Neuronal stem cell (in vitro differentiated cells): ENCODE measurements at places on chromosomes 6 and 20.

- DNase-seq, result no peak
Observed at GRCh38 chr20:39042279-39043150, 80.4 kb downstream of the DHX35 start.

DNA sequence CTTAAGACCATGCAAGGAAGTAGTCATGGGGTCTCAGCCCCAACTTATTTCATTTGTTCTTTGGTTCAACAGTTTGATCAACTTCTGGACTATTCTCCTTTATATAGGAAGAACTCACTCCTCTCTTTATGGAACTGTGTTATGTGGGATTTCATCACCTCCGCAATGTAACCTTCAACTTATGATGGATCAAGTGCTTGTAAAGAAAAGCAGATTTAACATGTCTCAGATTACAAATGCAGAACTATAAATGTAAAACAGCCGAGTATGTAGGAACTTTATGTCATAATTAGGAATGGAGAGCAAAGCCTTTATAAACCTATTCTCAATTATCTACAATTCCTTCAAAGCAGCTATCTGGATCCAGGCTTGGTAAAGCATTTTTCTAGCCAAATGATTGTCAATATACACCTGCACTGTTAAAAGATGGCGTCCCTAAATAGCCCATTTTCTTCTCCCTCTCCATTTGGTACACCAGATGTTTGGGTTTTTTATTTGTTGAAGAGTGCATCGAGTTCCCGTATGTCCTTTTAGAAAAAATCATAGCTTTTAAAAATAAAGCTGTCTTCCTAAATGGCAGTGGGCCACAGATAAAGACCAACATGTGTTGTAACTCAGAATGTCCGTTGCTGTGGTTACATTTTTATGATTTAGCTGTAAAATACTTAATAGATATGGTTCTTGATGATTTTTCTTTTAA lies 985.1 kb upstream of the SLC35B3 start:
- DNase-seq, result no peak

DNA sequence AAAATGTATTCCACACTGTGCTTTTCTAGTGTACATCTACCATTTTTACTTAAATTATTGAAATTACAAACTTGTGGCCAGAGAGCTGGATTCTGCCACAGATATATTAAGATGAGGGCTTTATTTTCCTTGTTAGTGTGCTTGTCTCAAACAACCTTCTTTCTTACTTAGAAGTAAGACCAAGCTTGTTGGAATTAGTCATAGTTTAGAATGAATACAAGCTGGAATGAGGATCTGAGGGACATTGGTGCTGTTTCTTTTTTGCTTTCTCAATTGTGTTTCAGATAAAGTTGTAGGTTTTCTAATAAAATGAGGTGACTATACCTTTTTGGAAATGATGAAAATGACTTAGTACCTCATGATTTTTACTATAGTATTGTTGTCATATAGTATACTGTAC lies 40.3 kb downstream of the UBR2 start:
- DNase-seq, result no peak

DNA sequence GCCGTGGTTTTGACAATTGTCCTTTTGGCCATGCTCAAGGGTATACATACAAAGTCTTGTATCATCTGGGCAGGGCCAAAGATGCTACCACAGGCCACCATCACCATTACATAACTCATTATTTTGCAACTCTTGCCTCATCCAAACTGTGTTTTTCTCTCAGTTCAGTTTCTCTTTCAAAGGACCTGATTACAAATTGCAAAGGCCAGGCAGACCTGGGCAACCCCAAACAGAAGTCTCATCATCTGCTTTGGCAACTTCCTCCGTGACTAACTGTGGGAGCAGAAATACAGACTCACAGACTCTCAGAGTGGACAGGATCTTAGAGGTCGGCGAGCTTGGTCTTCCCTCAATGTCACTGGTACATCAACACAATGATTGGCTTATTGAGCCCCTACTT lies 117.8 kb upstream of the NEDD9 start:
- DNase-seq, result no peak

GRCh38 chr6:146014233-146014632 lies 14.6 kb upstream of the GRM1 start:
- DNase-seq, result no peak

DNA sequence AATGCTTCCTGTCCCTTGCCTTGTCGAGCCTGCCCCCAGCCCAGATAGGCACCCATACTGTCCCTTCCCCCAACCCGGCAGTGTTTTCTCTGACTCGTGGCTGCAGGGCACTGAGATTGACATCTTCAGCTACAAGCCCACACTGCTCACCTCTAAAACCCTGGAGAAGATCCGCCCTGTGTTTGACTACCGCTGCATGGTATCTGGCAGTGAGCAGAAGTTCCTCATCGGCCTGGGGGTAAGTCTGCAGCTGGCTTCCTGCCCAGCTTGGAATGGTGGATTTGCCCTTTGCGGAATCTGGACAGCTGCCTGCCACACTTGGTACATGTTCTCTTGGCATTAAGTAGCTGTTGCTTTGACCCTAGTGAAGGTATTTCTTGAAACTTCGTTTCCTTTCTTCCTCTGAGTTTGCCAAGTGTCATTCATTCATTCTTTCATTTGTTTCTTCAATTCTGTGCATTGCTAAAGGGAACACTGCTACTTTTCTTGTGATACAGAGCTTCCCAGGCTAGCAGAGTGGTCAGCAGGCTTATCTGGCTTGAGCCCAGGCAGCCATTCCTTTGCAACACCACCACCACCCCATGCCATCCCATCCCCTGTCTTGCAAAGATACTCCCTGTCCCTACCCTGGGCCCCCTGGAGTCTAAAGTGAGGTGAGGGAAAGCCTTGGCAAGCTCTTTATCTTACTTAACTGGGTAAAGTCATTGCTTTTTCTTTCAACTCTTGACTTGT lies 26.2 kb downstream of the CCDC167 start:
- DNase-seq, result no peak

- DNase-seq, result no peak
Observed at GRCh38 chr6:23179994-23180393, 610.6 kb downstream of the HDGFL1 start.

GRCh38 chr6:159679091-159680077 lies 13.7 kb downstream of the SOD2 start:
- no peak for DNase-seq

DNA sequence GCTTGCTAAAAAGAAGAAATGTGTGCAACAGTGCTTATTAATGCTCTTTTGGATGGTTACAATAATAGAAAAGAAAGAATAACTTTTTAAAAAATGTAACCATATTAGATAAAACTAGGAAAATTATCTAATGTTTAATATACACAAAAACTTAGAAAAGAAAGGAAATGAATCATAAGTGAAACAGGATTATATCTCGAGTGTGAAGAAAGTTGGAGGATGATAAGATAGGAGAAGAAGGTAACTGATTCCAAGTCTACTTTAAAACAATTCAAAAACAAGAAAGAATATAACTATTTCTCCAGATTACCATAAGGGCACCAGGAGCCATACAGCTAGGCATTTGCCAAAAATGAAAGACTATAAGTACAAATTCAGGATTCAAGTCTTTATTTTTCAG lies 73.0 kb downstream of the PHIP start:
- DNase-seq, result no peak

- DNase-seq, result no peak
Observed at GRCh38 chr6:125346926-125347563, 45.3 kb upstream of the HDDC2 start.

DNA sequence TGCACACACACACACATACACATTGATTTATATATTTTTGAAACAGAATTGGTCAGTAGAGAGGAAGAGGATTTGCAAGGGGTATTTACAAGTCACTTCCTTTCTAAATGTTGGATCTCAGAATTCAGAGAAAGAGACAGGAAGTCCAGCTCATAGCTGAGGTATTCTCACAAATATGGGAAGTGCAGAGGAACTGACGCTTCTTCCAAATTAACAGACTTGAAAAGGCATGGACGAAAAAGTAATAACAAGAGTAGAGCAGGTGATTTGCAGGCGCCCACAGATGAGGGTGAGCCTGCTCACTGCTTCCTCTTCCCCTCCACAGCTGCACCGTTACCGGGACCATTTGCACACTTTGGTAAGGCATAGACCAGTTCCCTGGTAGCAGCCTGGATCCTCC lies 246.4 kb downstream of the PHACTR1 start:
- DNase-seq, result no peak

GRCh38 chr20:31523361-31524283 lies 9.4 kb downstream of the HM13 start:
- no peak for DNase-seq

GRCh38 chr6:44265722-44266233 lies 427 bp upstream of the NFKBIE start:
- no peak for DNase-seq

GRCh38 chr20:57581202-57582028 lies 20.5 kb downstream of the PCK1 start:
- no peak for DNase-seq

- no peak for DNase-seq
Observed at GRCh38 chr20:35635652-35636051, 20.0 kb downstream of the SPAG4 start.

DNA sequence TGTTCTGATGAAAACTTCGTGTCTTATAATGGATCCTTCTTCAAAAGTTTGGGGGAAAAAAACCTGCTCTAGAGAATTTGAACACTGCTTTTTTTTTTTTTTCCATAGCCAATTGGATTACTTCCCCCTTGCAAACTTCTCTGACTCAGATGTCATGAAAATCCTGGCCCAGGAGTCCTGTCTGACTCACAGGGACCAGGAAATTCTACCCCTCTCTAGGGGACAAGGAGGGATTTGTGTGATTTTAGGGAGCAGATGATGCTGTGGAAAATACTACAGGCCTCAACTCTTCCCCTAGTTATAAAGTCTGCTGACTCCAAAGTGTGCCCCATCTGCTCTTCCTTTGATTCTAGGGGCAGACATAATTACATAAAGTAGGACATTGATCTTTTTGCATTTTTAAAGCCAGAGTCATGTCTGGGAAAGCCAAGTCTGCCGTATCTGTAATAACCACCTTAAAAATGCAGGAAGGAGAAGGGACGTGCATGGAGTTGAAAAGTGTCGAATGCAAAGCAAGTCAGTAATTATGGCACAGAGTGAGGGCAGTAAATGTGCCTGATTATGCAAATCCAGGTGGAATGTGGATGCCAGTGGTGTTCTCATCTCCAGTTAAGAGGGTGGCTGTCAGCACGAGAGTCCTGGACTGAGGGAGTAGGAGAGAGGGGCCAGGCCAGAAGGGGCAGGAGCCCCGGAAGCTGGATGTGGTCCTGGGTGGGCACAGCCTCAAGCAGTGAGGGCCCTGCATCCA lies 144.3 kb upstream of the SULF2 start:
- no peak for DNase-seq

- DNase-seq, result no peak
Observed at GRCh38 chr20:32355417-32355841, 2.7 kb upstream of the ASXL1 start.

GRCh38 chr6:90835596-90836212 lies 248.8 kb upstream of the MAP3K7 start:
- no peak for DNase-seq

GRCh38 chr6:138085839-138086222 lies 21.4 kb downstream of the PERP start:
- no peak for DNase-seq

- peak; percentile 84 for DNase-seq
Observed at GRCh38 chr6:28225056-28225834, at the start of gene ZSCAN9. Gene ZSCAN9, plus strand, starts transcription at chr6:28225275. Its CDS starts 1,810 bp downstream, at chr6:28227085.

DNA sequence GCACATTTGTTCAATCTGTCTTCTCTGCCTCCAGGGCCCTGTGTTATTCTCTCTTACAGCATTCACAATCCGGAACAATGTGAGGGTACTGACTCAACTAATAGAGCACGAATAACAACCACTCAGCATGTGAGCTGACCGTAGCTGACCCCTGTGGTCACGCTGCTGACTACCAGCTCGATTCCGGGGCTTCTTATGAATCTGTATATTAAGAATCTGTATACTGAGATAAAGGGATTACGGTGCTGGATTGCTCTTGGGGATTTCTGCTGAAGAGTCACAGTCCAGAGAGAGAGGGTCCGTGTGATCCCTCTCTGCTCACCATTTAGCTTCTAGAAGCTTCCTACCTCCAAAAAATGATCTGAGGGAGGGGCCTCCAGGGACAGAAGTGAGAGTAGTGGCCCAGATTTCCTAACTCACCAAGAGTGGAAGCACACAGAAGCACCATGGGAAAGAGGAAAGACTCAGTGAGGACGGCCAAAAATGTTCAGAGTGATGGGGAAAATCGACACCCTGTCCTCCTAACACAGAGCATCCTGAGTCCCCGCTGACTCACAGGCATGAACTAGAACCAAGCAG lies 156.2 kb downstream of the THBS2 start:
- peak; percentile 9 for DNase-seq

DNA sequence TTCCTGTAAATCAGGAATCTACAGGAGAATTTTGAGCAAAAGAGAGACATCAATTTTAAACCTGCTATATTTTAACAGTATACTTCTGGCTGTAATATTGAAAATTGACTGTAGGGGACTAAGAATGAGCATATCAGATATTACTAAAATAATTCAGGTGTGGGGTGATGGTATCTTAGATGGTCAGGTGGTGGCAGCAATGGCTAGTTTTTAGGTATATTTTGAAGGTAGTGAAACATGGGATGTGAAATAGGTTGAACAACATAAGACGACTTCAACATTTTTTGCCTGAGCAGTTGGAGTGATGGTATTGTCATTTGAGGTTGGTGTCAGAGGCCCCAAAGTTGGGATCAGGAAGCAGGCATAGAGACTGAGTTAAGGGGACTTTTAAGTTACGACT lies 32.1 kb downstream of the FAM83B start:
- DNase-seq, result no peak

GRCh38 chr6:108132863-108133262 lies 33.0 kb upstream of the NR2E1 start:
- DNase-seq, result no peak

GRCh38 chr6:78462728-78463127 lies 404.6 kb upstream of the IRAK1BP1 start:
- no peak for DNase-seq

DNA sequence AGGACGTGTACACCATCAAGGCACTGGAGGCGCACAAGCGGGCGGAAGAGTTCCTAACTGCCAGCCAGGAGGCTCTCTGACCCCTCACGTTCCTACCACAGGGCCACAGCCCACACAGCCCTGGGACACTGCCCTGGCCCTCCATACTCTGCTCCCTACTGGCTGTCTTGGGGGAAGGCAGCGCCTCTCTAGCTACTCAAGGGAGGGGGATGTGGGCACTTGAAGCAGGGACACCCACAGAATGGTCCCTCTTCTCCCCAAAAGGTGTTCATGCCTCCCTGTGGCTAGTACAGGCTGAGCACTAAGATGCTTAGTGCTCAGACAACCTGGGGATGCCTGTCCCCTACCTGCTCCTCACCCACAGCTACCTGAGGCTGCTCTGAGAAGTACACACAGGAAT lies 2.5 kb downstream of the MEA1 start:
- DNase-seq, result no peak

DNA sequence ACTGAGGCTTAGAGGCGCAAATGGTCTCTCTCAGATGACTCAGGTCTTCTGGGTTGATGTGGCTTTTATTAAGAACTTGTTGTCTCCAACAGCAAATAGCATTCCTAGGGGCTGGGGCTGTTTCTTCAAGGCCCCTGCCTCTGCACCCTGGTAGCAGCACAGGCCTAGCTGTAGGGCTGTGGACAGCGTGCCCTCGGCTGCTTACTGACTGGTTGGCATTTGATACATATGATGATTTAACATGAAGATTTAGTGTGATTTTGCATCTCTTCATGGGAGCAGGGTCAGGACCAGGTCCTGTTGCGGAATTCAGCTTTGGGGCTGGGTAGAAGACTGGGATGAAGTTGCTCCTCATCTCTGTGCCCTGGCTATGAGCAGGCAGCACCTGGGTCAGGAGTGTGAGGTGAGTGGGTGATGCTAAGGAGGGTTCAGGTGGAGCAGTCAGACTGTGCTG lies 24.3 kb upstream of the IER3 start:
- no peak for DNase-seq
